Pancreas (tissue), 10 donors: ENCODE measurements at places on chromosomes 7 and 10.

DNA sequence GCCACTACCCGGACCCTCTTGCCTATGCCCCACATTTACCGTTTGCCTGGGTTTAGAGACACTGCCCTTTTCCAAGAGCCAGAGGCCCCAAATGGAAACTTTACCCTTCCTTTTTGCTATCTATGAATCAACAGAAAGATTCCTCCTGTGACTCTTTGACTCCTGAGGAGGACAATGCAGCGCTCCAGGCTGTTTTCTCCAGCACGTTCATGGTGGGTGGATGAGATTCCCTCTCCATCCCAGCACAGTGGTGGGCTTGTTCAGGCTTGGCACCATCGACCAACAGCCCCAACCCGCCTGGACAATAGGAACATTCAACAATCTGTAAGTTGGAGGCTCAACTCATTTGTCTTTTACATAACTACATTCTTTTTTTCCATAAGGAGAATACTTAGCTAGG, 55.9 kb downstream of the DLD start:
- DNase-seq = no peak

DNA sequence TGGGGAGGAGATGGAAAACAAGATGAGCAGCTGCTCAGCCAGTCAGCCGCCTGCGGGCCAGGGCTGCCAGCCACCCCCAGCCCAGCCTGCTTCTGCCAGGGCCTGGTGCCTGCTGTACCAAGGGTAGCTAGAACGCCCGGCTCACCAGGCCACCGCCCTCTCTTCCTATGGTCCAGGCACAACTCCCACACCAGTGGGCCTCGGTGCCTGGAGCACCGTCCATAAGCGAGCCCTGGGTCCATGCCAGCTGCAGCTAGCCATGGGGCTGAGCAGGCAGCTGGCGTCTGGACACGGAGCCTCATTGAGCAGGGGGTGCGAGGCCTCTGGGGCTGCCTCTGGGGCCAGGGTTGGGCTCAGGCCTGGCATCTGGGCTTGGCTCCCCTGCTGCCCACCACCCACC, 8.5 kb upstream of the RABGEF1 start:
- no peak for DNase-seq

- DNase-seq = no peak
These were observed 51.0 kb downstream of the TCF7L2 start for GRCh38 chr10:113000876-113001598.

DNA sequence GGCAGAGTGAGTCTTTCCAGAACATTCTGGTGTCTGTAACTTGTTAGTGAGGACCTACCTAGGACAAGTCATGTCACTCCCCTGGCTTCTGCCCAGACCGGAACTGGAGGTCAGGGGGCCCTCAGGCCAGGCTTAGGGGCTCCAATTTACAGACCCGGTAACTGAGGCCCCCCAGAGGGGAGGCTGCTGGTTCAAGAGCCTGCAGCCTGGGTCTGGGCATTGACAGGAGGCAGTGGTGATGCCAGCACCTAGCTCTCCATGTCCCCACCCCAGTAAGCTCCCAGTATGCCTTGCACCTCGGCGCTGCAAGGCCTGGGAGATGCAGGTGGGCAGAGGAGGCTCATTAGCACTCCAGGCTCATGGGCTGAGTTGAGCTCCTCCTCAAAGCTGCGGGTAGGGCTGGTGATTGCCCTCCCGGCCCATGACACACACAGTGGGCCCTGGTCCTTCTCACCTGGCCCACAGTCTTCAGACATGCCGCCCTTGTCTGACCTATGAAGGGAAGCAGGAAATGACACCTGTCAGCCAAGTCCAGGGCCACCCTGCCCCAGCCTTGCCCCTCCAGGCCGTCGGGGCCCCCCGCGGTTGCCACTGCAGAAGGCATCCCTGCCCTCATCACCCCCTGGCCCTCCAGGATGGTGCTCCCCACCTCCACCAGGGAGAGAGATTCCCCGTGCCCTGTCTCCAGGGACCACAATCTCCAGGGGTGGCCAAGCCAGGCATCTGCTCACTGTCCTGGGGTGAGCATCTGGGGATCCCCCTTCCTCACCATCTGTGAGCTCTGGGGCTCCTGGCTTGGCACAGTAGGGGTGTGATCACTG, 88.3 kb upstream of the TMEM248 start:
- DNase-seq = no peak

GRCh38 chr10:107215681-107216080, 51.2 kb upstream of the SORCS1 start:
- DNase-seq = no peak

DNA sequence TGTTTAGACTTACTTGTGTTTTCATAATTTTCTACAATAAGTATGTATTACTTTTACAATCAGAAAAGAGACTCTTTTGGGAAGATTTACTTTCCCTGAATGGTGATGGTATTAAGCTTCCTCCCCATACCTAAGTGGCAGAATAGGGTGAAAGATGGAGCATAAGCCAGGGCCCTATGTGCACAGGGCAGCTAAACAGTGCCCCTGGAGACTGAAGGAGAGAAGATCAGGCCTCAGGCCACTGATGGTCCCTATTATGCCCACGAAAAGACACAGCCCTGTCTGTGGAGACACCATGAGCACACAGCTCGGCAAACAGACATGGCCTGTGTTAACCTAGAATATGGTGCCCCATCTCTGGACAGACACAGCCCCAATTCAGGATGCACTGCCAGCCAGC, 139.4 kb downstream of the OAT start:
- no peak for DNase-seq

- no peak for DNase-seq
These were observed 183.2 kb downstream of the FGFR2 start for GRCh38 chr10:121415063-121415399.

- no peak for DNase-seq
These were observed 92.9 kb downstream of the MDFIC start for GRCh38 chr7:115014794-115015193.

GRCh38 chr7:111750228-111750627, 187.9 kb upstream of the IMMP2L start:
- no peak for DNase-seq

DNA sequence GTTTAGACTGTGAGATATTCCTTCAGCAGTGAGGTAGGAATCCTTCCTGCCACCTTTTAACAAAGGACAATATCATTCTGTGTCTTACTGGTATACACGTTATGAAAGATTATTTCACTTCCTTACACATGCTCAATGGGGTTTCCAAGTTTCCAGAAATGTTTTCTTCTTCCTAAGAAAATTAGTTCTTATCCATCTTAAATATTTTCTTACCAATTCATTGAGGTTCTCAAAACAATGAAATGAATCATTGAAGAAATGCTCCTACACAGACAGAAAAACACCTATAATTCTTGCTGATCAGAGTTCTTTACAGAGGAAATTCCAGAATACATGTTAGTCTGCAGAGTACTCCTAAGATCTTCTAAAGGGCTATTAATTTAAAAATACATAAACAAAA, 51.4 kb upstream of the SEC61G start:
- DNase-seq = no peak

DNA sequence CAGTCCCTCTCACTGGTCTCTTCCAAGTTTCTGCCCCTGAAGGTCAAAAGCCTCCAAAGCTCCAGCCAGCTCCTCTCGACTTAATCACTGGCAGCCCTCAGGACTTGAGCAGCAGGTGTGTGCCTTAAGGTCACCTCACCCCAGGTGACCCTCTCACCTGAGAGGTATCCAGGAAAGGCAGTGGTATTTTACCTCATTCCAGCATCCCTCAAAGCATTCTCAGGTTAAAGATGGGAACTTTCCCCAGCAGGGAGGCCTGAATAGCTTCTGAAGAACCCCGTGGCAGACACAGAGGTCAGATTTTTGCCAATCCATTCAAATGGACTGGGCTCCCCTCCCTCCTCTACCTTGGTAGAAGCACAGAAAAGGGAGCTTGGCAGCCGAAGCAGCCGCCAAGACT, 148.2 kb downstream of the GFRA1 start:
- DNase-seq = no peak

DNA sequence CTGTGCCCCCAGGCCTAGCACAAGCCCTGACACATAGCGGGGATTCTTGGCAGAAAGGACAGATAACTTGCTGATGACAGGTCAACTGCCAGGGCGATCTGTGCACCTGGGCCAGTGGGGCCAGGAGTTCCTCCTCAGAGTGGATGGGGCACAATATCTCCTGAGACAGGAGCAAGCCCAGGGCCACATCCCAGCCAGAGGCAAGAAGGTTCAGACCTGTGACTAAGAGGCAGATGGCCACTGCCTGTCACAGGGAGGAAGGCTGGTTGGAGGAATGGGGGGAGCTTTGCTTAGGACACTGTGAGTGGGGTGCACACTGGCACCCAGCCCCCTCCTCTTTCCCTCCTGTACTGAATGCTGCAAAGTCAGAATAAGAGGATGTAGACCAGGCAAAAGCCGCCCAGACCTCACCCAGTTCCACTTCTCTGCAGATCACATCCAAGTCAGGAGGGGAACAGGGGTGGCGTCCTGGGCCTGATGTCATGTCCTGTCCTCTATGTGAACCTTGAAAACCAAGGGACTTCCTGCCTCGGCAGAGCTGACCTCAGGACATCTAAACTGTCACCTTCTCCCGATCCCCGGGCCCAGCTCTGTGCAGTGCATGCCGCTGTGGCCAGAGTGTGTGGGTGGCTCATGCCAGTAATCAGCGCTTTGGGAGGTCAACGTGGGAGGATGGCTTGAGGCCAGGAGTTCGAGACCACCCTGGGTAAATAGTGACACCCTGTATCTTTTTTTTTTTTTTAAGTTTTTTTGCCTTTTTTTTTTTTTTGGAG, 1.3 kb downstream of the GUSB start:
- DNase-seq = peak; percentile 49

GRCh38 chr10:54797636-54798321, 3.3 kb downstream of the PCDH15 start:
- DNase-seq = no peak

DNA sequence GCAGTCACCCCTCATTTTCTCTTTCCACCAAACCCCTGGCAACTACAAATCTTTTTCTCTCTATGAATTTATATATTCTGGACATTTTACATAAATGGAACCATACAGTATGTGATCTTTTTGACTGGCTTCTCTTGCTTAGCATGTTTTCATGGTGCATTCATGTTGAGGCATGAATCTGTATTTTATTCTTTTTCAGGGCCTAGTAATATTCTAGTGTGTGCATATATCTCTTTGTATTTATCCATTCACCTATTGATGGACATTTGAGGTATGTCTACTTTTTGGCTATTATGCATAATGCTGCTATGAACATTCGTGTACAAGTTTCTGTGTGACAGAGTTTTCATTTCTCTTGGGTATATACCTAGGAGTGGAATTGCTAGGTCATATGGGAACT, 78.2 kb downstream of the HACD1 start:
- DNase-seq = no peak

- DNase-seq = no peak
These were observed 318.2 kb downstream of the EXOC4 start for GRCh38 chr7:133571076-133571475.

DNA sequence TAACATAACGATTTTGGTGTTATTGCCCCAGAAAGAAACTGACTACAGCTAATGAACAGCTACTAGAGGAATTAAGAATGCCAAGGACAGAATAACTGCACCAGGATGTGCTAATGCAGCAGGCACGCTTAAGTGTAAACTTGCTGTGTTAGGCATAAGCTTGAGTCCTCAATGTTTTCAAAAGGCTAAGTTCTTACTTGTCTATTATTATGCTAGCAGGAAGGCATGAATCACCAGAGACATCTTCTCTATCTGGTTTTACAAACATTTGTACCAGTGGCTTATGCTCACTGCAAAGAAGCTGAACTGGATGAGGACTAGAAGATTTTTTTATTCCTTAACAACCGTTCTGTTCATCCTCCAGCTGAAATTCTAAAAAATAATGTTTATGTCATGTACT, 1035.3 kb downstream of the NRG3 start:
- DNase-seq = no peak

DNA sequence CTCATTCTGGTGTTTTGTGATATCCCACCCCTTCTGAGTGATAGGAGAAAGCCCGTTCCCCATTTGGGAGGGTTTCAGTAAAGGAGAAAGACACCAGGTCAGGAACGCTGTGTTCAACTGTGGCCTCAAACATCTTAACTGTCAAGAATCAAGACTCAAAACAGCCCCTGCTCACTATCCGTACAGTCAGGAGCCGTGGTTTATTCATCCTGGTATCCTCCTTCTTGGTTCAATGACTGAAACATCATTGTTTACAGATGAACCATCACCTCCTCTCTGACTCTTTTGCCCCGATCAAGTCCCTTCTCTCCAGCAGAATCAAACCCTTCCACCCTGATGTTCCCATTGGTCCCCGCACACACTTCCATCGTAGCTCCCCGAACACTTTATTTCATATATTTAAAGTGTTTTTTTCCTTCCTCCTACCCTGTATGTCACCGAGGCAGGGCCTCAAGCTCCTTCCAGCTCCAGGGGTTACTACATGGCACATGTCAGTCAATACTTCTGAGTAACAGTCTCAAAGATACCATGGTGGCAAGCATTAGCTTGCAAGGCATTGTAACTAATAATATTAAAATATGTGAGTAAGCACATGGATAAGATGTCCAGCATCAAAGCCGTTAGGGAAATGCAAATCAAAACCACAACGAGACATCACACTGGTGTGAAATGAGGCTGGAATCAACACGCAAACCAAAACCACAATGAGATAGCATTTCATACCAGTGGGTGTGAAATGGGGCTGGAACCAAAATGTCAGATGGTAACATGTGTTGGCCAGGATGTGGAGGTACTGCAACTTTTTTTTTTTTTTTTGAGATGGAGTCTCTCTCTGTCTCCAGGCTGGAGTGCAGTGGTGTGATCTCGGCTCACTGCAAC, 124.7 kb upstream of the C1QL3 start:
- no peak for DNase-seq

- DNase-seq = peak; percentile 84
These were observed 56.5 kb upstream of the PCGF5 start for GRCh38 chr10:91163869-91164474.

GRCh38 chr10:103501186-103501585, 7.7 kb downstream of the NEURL1 start:
- no peak for DNase-seq

- peak; percentile 28 for DNase-seq
These were observed 100.9 kb upstream of the YAE1 start for GRCh38 chr7:39465055-39465929.

DNA sequence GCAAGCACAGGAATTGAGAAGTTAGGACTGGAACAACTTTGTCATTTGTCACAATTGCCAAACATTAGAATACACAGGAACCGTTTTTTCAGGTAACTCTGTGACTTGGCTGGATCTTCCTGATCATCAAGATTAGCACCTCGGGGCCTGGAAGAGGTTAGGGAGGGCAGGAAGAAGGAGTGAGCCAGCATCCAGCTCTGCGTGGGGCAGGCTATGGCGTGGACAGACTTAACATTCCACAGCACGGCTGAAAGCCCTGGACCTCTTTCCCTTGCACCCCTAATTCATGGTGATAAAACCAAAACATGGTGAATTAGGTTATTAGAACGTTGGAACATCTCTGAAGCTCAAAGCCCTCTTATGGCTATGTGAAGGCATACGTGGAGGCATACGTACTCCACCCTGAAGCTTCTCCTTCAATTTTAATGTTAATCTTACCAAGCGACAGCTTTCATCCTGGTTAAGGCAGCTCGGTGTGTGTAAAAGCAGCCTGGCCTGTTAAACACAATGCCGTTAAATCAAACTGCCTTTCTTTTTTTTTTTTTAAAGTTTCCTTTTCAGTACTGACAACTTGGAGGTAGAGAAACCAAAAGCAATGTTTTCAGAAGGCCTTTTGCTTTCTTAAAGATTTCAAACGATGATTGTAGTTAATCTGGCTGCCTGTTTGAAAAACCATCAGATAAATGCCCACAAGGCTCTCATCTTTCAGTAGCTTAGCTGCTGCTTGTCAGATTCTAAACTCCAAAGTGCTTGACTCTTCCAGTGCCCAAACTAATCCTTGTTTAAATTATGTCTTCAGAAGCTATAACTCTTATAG, 4.5 kb downstream of the GRK5 start:
- DNase-seq = no peak

- DNase-seq = no peak
These were observed 21.1 kb upstream of the FOXI2 start for GRCh38 chr10:127715782-127716378.

- DNase-seq = no peak
These were observed 222.9 kb downstream of the MTERF1 start for GRCh38 chr7:91657483-91658071.
